ENCODE measurements at places on chromosomes 13 and 19.

DNA sequence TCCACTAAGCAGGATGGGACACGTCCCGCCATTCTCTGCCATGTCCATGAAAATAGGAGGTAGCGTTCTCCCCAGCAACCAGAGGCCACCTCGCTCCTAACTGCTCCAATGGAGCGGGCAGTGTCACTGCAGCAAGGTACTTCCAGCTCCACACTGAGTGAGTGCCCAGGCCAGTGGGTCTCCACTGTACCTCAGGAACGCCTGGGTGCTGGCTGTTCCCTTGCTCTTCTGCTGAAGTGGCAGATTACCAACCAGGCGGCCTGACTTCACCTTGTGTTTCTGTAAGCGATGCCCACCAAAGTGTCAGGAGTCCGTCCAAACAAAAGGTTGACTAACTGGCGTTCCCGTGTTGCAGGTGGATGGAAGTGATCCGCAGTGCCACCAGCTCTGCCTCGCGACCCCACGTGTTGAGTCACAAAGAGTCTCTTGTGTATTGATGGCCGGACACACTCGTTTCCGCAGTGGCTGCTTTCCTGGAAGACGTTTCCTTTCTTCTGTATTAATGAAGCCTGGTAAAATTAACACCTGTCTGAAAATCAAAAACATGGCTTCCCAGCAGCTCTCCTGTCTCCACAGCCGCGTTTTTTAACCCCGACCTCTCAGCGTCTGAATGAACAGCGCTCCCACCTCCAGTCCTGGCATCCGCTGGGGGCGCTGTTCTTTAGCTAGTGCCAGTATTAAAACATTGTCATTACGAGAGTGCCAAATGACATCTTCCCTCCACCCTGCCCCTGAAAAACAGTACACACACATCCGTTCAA is 128.8 kb downstream of the STK24 start:
- peak; percentile 42 for DNase-seq

GRCh38 chr13:78785764-78786163 is 126.8 kb upstream of the OBI1 start:
- DNase-seq = no peak

- DNase-seq = no peak
Measured at GRCh38 chr13:98262292-98262691, 85.2 kb upstream of the RNF113B start.

GRCh38 chr13:85420136-85420535 is 379.1 kb downstream of the SLITRK6 start:
- DNase-seq = no peak

GRCh38 chr19:14347999-14348889 is 33.0 kb upstream of the ADGRE5 start:
- DNase-seq = peak; percentile 86

DNA sequence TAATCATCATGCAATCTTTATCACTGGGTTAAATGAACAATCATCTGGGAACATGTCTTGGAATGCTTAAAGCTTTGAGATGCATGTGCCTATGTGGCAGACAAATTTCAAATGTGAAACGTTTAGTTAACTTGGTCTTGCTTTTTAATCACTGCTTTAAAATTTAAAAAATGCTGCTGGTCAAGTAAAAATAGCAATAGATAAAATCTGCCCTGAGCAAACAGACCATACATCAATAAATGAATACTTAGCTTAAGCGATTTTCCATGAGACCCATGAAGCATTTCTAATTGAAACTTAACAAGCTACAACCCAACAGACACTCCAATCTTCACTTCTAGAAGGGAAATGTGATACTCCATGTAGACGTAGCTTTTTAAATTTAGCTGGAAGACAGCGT is 1.9 kb upstream of the KL start:
- DNase-seq = no peak

GRCh38 chr19:28217022-28217421 is 995.9 kb downstream of the UQCRFS1 start:
- no peak for DNase-seq

- no peak for DNase-seq
Measured at GRCh38 chr13:39676315-39676876, 20.9 kb downstream of the COG6 start.

DNA sequence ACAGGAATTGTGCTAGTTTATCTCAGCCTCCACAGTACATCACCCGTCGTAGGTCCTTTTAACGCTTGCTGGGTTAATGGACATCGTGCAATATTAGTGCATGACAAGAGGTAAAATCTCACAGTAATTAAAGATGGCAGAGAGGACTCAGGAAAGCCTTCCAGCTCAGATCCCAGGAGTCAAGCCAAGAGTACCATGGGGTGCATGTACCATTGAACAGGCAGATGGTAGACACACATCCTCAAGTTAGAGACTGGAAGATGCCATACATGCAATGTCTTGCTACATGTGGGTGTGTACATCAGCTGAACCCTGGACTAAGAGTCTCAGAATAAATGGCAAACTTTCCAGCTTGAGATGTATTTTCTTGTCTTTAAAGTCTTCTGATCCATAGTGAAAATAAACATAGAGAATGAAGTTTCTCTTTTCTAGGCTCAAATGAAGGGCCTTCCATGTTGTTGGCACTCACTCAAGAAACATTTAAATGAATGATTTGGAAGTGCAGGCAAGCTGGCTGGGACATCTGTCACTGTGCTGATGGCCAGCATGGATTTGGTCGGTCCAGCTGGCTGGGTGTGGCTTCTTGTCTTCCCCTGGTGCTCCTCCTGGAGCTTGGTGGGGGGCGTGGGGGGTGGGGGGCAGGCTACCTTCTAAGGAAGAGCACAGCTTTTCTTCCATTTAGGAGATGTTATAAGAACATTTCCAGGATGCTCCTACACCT is 290.9 kb upstream of the MAB21L1 start:
- no peak for DNase-seq

GRCh38 chr13:109400209-109400608 is 386.2 kb downstream of the IRS2 start:
- DNase-seq = no peak

GRCh38 chr19:30450100-30450499 is 77.9 kb downstream of the ZNF536 start:
- no peak for DNase-seq

- DNase-seq = no peak
Measured at GRCh38 chr13:24004971-24005370, 107.7 kb upstream of the C1QTNF9B start.

DNA sequence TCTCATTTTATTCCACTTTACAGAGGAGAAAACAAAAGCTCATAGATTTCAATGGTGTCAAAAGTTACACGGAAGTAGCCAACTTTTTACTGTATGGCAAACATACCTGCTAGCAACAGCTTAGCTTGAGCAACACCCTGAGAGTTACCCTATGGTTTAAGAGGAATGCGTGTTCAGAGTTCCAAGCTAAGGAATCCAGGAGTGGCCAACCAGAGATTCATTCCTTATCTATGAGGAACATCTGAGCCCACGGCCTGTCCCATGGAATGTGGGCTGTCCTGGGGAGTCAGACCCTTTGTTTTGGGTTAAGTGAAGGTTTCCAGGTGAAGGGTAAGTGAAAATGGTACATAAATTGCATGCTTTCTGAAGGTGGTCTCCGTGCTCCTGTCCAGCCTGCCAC is 67.5 kb downstream of the STARD13 start:
- DNase-seq = no peak

GRCh38 chr13:25440061-25440460 is 68.3 kb downstream of the ATP8A2 start:
- DNase-seq = no peak

DNA sequence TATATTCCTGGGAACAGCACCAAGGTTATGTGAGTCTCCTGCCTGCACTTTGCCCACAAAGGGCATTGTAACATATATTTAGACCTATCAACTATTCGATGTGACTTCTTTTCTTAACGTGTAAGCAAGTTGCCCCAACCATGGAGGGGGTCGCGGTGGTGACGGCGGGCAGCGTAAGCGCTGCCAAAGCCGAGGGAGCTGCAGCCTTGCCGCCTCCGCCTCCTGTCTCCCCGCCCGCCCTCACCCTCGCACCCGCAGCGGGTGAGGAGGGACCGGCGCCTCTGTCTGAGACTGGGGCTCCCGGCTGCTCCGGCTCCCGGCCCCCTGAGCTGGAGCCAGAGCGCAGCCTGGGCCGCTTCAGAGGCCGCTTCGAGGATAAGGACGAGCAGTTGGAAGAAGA is 59.0 kb downstream of the ZNF676 start:
- no peak for DNase-seq

GRCh38 chr19:16035601-16036297 is 40.5 kb upstream of the TPM4 start:
- no peak for DNase-seq

DNA sequence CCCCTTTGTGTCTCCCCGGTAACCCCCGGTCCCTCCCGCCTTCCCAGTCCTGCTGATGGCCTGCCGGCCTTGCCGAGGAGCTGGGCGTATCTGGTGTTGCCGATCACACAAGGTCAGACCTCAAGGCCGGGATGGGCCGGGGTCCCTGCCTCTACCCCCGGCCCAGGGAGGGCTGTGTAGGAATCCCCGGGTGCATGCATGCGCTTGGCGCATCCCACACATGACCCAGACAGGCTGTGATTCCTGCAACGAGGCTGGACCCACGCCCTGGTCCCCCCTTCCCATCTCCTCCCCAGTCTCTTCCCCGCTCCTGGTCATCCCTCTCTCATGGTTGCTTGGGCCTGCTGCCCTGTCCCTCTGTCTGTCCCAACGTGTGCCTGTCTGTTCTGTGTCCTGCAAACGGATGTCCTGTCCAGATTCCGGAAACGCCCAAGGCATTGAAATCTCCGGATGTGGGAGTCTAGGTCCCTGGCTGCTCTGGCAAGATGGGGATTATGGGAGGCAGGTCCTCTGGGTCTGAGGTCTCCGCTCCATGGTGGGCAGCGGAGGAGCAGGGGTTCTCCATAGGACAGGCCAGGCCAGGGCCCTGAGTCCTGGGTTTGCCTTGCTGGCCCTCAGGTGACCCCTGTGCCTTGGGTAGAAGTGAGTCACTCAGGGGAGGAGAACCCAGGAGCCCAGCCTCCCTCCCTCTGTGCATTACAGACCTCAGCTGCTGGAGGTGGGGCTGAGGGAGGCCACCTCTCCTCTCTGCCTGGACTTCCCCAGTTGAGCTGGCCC is 1.6 kb downstream of the PKN1 start:
- peak; percentile 67 for DNase-seq

DNA sequence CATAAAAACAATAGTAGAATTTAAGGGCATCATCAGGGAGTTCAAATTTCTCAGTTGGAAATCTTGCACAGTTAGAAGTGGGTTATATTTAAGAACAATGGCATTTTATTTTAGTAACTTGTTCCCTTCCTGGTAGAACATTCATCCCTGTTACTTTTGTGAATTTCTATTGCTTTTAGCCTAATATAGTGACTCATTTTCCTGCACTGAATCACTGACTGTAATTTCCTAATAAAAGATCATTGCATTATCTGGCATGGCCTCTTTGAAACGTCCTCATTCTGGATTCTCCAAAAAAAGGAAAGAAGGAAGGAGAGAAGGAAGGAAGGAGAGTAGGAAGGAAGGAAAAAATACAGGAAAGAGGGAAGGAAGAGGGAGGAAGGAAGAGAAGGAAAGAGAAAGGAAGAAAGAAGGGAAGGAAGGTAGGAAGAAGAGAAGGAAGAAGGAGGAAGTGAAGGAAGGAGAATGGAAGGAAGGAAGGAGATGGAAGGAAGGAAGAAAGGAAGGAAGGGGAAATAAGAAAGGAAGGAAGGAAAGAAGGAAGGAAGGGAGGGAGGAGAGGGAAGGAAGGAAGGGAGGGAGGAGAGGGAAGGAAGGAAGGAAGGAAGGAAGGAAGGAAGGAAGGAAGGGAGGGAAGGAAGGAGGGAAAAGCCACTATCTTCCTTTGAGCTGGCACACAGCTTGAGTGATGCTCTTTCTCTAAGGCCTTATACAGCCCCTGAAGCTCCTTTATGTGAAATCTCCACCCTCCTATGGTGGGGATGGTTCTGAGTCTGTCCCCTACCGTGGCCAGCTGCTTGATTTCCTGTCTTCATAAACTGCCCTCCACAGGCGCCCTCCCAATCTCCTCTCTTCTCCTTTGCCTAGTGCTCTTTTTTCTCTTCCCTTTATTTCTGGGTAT is 29.8 kb upstream of the TM9SF2 start:
- DNase-seq = no peak

DNA sequence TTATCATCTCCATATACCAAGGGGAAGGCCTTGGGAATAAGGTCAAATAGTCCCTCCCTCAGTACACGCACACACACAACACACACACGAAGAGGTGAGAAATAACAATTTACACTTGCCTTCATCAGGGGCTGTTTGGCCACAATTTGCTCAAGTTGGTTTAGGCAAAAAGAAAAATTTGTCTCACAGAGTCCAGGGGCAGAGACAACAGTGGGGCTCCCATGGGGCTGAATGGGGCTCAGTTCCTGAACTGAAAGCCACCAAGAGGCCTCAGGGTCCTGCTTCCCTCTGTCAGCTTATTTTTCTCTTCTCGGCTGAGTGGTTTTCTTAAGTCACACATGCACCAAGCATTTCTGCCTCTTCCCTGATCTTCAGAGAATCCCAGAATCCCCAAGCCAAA is 35.5 kb downstream of the PCDH8 start:
- no peak for DNase-seq

GRCh38 chr19:20038358-20039202 is 725 bp downstream of the ZNF682 start:
- no peak for DNase-seq

- DNase-seq = no peak
Measured at GRCh38 chr19:38316477-38317067, 825 bp upstream of the YIF1B start.

DNA sequence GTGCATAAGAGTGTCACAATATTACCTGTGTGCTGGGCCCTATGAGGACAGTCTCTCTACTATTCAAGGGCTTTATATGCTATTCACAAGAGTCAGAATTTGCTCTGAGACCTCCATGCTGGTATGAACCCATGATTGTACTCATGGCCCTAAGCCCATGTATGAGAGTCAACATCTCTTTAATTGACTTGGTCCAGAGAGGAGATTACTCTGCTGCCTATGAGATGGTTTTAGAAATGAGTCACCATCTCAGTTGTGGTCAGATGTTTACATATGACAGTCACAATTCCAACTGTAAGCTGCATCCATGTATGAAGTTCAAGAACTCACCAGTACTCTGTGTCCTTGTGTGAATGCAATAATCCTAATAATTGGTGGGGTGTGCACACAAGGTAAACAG is 19.9 kb upstream of the ZNF208 start:
- DNase-seq = no peak

GRCh38 chr19:46787331-46788261 is 798 bp downstream of the SLC1A5 start:
- peak; percentile 56 for DNase-seq

DNA sequence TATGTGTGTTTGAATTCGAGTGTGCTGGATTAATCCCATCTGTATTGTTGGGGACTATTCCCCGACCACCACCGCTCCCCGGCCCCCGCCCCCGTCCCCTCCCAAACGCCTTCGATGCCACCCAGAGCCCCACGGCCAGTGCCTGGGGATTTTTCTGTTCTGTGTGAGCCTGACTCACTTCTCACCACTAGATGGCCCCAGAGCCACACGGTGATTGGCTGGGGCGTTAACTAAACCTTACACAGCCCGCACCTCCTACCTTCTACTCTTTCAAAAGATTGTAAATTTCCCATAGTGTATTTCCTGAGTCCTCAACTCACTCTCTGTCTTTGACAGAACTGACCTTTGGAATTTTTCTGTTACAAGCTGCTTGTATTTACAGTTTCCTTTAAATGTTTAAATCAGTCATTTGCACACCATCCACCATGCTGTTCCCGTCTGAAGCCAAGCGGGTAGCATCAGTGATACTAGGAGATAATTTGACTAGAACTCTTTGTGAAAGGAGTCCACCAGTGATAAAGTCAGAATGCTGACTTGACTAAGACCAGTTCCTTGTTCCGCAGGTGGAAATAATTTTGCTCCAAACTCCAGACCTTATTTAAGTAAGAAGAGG is 61.4 kb downstream of the RFX2 start:
- peak; percentile 84 for DNase-seq

Data from stimulated activated CD8-positive, alpha-beta memory T cell treated with anti-CD3 and anti-CD28 coated beads, Interleukin-4, amount 100 ng/mL, for 48 hours (primary cell).